T-helper 1 cell treated with Interleukin-12 subunit alpha and Interleukin-12 subunit beta and Interleukin-4 antibody, amounts not matched to agents 30 ng/mL and 1 ng/mL, for 36 hours (primary cell): ENCODE measurements at places on chromosomes 1 and 21. TPM values are rescaled to one million over a fixed set of nuclear protein-coding genes. Genes with fewer than 3 reads are reported as not detected.

Gene TFAP2E
- total RNA-seq = 0.42 and 0.83 TPM in 2 replicates

Gene AGMAT
- total RNA-seq = 18.3 TPM in 2 replicates

Gene AMY1A
- not detected in 2 replicates for total RNA-seq

Gene EPHA2
- total RNA-seq = not detected in 2 replicates
